ENCODE measurements at places on chromosomes 11 and 22.
A peak's percentile ranks its signal among the peaks of the same experiment; 100 is the strongest.

DNA sequence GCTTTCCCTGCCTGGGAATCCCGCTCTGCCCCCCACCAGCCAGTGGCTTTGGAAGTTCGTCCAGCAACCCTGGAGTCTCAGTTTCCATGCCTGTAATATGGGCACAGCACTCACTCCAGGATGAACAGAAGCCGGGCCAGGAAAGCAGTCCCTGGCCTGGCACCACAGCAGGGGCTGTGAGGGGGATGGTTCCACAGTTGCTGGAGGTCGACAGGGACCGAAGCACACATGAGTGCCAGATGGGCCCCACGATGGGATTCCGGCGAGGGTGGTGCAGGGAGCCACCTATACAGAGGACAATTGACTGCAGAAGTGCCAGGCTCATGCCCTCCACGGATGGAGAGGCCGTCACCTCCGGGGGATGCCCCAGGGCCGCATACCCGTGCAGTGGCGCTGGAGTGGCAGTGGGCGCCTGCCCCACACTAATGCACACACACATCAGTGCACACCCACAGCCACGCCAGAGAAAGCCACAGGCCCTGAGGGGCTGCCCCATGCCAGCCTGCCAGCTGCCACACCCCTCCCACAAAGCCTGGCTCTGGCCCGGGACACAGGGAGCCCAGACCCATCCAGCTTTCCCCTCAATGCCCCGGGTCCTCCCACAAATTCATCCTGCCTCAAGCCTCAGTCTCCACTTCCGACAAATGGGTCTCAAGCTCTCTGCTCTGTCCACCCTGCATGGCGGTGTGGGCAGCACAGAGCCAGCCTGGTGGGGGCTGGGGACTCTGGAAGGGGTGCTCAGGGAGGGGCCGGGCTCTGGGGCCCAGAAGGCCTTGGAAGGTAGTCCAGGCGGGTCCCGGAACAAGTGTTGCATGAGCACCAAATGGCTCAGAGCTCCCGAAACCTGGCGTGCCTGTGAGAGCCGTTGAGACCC lies 9.7 kb downstream of the ASCL2 start:
- DNase-seq = no peak

- no peak for DNase-seq
Observed at GRCh38 chr22:37244922-37245722, 1.1 kb upstream of the RAC2 start.

DNA sequence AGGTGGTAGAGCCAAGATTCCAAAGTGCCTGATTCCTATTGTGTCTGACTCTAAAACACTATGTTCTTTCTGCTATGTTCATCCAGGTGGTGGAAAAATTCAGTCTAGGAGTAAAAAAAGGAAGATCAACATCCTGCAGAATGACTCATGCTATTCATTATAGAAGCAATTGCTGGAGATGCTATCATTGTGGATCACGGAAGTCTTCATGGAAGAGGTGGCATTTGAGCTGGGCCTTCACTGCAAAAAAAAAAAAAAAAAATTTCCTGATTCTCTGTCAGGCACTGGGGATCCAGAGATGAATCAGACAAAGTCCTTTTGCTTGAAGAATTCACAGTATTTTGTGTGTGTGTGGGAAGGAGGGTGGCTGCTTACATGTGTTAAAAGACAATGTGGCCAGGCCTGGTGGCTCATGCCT lies 1.4 kb upstream of the UVRAG start:
- DNase-seq = no peak

DNA sequence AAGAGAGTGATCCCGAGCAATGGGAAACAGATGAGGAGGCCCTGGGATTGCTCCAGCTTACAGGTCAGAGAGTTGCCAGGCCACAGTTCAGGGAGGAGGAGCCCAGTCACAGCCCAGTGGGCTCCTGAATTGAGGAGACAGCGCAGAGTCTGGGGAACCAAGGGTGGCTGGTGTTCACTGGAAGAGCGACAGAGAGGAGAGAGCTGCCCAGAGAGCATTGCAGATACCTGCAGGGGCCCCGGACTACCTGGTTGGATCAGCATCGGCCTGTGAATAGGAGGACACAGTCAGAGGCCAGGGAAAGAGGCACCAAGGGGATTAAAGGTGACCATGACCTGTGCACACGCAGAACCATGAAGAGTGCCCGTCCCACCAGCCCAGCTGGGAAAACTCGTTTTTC lies 648.6 kb downstream of the TBC1D22A start:
- no peak for DNase-seq

GRCh38 chr11:103157542-103157941 lies 48.3 kb downstream of the DYNC2H1 start:
- no peak for DNase-seq

DNA sequence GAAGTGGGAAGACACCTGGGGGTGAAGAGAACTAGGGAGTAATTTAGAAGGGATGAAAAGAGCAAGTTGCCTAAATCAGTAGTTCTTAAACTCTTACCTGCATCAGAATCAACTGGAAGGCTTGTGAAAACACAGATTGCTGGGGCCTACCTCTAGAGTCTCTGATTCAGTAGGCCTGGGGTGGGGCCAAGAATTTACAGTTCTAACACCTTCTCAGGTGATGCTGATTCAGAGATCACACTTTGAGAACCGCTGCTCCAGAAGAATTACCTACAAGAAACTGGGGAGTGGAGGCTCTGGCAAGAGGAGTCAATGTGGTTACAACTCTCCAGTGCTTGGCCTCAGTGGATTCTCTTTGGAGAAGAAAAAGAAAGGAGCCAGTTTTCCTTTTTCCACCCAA lies 128.7 kb downstream of the C11orf58 start:
- no peak for DNase-seq

GRCh38 chr11:92384358-92384757 lies 159.7 kb downstream of the FAT3 start:
- DNase-seq = peak; percentile 57

DNA sequence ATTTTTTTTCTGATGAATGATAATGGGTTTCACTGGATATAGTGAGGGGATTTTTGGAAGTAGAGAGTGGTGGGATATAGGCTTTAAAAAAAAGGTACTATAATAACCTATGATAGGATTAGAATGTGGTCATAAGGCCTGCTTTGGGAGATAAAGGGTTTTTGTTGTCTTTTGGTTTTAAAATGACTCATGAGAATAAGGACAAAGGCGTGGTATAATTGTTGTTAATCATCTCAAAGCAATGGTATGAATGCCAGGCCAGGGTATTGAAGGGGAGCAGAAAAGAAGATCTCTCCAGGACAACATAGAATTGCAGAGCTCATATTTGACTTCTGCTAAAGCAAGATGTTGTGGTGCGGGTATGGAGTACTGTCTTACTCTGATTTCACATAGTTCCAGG lies 579.4 kb downstream of the JRKL start:
- peak; percentile 10 for DNase-seq

GRCh38 chr11:106621484-106621883 lies 396.8 kb downstream of the GUCY1A2 start:
- DNase-seq = no peak

GRCh38 chr11:21472261-21472660 lies 720.6 kb upstream of the ANO5 start:
- no peak for DNase-seq

- no peak for DNase-seq
Observed at GRCh38 chr11:100719362-100719761, 32.3 kb downstream of the ARHGAP42 start.

DNA sequence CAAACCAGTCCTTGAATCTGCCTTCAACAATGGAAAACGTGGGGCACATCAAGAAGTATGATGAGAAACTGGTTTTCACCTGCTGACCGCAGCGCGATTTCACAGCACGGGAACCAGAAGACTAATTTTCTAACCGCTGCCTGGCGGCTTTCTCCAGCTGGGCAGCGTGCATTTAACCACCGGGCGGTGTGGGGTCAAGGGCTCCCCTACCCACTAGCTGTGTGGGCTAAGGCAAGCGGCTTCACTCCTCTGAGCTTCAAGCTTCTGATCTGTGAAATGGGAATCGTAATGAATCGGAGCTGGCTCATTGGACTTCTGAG lies 4.2 kb downstream of the SHANK2 start:
- no peak for DNase-seq

- no peak for DNase-seq
Observed at GRCh38 chr22:48531761-48532435, 1295.8 kb downstream of the BRD1 start.

- no peak for DNase-seq
Observed at GRCh38 chr11:95711162-95711944, 78.2 kb downstream of the FAM76B start.

DNA sequence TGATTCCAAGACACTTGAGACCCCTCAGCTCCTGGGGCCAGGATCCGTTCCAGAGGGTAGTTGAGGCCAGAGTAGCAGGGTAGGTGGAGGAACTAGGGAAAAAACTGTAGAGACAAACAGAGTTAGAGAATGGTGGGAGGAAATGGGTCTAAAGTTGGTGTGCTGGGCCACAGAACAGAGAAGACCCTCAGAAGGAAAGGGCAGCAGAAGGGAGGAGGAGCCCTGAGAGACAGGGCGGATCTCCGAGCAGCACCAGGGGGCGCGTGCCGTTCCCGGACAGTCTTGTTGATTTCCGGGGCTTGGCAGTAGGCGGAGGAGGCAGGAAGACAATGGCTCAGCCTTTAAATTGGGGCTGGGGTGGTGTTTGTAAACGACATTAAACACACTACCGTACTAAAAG lies 2.4 kb upstream of the CECR2 start:
- DNase-seq = no peak

GRCh38 chr22:27780161-27780575 lies 21.4 kb downstream of the MN1 start:
- no peak for DNase-seq

- DNase-seq = no peak
Observed at GRCh38 chr22:20193761-20194494, 43.1 kb upstream of the CCDC188 start.

DNA sequence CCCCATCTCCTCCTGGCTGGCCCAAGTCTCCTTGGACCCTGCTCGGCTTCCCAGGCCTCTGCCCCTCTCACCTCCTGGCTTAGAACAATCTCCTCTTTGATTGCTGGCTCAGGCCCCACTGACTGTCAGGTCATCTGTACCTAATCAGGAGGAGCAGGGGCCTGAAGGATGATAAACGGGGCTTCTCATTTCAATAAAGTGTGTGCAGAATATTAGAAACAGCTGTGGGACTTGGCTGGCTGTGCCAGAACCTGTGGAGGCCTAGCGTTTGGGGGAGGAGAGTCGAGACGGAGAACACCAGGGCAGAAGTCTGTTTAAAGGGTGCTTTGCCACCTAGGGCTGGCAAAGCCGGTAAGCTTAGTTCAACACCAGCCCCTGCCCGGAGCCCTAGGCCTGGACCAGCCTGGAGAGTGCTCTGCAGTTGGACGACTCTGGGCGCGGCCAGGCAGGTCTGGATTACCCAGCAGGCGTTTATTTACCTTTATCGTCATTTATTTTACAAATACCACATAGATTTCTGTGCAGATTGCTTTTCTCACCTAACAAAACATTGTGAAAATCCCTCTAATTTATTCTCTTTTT lies 10.1 kb upstream of the VSIG10L2 start:
- DNase-seq = no peak

- DNase-seq = no peak
Observed at GRCh38 chr11:61121192-61121831, 19.0 kb downstream of the CD5 start.

- DNase-seq = no peak
Observed at GRCh38 chr11:501001-501682, 5.9 kb downstream of the RNH1 start.

GRCh38 chr22:46276563-46276962 lies 8.8 kb downstream of the TTC38 start:
- no peak for DNase-seq

GRCh38 chr11:13261591-13262061 lies 16.0 kb upstream of the BMAL1 start:
- DNase-seq = peak; percentile 90

- DNase-seq = no peak
Observed at GRCh38 chr11:3434976-3435375, 56.0 kb upstream of the ZNF195 start.

DNA sequence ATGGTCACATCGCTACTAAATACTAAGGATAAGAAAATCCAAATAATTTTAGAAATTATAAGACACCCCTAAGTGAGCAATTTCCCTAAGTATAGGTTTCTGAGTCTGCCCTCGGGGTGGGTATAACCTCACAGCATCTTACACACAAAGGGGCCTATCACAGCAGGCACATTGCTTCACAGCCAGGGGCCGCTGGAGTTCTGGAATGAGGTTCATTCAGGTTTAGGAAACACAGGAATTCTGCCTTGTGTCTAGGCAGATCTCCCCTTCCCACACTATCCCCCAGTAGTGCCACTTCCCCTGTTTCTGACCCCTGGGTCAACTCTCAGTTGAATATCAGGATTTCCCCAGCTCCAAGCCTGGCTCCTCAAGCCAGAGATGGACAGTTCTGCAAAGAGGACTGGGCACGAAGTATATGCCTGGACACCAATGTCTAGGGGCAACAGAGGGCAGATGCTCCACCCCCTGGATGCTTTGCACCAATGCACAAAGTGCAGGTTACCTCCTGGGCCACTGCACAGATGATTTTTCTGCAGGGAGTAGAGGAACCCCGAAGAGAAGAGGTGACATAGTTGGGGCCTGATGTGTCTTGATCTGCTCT lies 11.4 kb downstream of the TUBA8 start:
- no peak for DNase-seq

GRCh38 chr22:49676230-49676629 lies 151.4 kb downstream of the BRD1 start:
- no peak for DNase-seq

GRCh38 chr11:125519860-125520834 lies 24.1 kb upstream of the FEZ1 start:
- no peak for DNase-seq

DNA sequence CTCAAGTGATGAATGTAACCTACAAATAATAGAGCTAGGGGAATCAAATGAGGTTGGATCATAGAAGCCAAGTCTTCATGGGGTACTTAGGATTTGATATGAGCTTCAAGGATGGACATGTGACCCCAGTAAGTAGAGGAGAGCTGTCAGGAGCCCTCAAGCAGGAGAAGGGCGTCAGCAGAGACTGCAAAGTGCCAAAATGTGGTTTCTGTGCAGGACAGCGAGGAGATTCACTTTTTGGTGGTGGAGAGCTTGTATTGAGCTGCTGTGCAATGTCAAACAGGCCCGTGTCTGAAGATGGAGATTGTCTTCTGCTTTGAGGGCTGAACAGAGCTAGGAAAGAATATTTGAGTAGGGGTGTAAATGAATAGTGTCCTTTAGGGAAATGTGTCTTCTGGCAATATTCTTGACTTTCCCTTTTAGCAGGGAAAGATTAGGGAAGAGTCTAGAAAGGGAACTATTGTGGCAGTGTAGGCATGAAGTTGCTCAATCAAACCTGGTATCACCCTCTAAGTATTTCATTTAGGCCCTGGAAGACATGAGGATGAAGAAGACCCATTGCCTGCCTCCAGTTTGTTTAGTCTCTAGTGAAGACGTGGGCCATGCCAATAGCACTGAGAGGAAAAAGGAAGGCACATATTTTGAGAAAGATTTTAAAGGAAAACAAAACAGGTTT lies 31.2 kb upstream of the SORL1-AS1 start:
- no peak for DNase-seq

DNA sequence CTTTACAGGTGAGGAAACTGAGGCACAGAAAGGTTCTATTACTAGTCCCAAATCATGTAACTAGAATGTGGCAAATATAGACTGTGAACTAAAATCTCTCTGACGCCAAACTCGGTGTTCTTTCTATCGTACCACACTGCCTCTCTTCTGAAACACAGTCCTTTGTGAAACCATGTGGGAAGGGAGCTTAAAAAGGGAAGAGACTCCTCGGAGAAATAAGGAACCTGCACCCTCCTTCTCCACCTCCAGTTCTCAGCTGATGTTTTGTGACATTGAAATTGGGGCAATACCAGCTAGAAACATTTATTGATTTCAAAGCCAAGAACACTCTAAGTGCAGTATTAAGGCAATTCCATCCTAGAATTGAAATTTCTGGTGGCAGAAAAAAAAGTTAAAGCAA lies 76.4 kb upstream of the DRD2 start:
- DNase-seq = no peak

- DNase-seq = no peak
Observed at GRCh38 chr11:68536706-68537105, 76.2 kb downstream of the PPP6R3 start.

GRCh38 chr11:61092280-61092766 lies 10.0 kb upstream of the CD5 start:
- no peak for DNase-seq

Measured in HS-5 (cell line).